Thoracic aorta (tissue), 2 donors: ENCODE measurements at places on chromosomes 4 and X. TPM values are rescaled to one million over a fixed set of nuclear protein-coding genes. Genes with fewer than 3 reads are reported as not detected.

The INTU gene
- 16.6 TPM for total RNA-seq

The GAGE12E gene
- not detected for total RNA-seq

The ARHGEF38 gene
- not detected for total RNA-seq

The FAM47A gene
- not detected for total RNA-seq

The F8A2 gene
- not detected for total RNA-seq

The AKAP14 gene
- not detected for total RNA-seq

The RIBC1 gene
- total RNA-seq, result not detected

The RBM46 gene
- not detected for total RNA-seq
